H54 (cell line): ENCODE measurements at places on chromosomes 12 and 14.

DNA sequence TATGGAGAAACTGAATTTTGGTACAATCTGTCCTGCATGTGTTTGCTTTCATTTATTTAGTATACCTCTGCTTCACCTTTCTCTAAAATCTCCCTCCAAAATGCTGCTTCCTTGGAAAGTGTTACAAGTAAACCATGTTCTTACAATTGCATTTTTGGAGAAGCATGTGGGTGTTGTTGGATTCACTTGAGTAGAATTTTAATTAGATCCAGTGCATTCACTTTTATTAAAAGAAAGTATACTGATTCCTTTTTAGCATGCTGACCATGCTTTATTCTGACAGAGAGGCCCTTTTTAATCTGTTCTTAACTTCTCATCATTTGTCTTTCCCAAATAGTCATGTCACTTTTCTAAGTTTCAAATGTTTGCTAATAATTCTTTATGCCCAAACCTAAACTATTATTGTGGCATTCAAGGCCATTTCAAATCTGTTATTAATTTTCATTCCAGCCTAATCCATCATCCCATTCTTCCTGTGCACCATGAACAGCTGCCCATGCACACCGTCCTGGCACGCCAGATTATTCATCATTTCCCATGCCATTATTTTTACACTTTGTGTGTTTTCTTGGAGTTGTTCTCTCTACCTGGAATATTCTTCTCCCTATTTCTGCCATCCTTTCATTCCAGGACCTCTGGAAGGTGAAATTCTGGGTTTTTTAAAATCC lies 90.7 kb downstream of the METTL25 start:
- no peak for DNase-seq

- no peak for DNase-seq
These were observed 6.4 kb upstream of the CLEC6A start for GRCh38 chr12:8449355-8449859.

DNA sequence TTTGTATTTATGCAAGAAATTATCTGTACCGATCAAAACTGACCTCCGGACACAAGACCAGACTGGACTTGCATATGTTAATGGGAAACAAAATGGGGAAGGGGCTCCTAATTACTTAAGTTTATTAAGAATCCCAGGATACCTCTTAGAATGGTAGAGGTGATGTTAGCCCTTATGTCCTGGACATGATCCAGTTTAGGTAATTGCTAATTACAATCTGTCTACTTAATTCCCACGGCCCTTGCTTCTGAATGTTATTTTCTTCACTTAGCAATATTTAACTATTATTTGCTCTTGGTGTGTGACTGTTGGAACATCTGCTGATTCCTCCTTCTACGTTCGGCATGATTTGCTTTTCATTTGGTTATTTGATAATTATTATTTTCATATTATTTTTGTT lies 644.0 kb downstream of the DIO2 start:
- no peak for DNase-seq

- no peak for DNase-seq
These were observed 71.7 kb downstream of the FAR2 start for GRCh38 chr12:29220632-29221336.

DNA sequence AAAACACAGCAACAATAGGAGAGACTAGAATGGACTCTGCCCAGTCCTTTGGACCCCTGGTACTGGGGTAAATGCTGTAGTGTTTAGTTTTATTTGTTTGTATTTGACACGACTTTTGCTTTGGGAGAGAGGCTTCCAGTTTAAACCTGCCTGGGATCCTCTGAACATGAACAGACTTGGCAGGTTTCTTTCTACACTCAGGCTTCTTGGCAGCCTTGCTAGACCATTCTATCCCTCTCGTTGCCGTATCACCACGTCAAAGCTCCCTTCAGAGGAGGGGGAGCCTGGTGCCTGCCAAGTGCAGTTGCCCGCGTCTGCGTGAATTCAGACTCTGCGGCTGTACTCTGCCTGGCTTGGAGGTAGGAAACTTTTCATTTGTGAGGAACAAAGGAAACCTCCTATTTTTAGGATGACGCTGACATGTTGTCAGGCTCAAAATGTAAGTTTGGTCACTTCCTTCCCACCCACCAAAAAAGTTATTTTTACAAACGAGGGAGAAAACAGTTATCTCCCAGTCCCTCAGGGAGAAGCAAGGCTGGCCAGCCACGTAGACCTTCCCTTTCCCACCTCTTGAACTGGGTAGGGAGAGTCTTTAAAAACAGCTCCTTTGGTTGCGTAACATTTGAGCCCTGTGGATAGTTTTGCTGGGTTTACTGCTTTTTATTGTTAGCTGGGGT lies 25.9 kb downstream of the CD9 start:
- DNase-seq = no peak

GRCh38 chr12:113997365-113997764 lies 31.2 kb upstream of the RBM19 start:
- DNase-seq = no peak

GRCh38 chr12:117098024-117098360 lies 1.2 kb downstream of the TESC start:
- DNase-seq = no peak

- no peak for DNase-seq
These were observed 4.7 kb upstream of the FAM222A start for GRCh38 chr12:109708939-109709338.
